K562 (cell line): ENCODE measurements at places on chromosomes 7 and 10.

DNA sequence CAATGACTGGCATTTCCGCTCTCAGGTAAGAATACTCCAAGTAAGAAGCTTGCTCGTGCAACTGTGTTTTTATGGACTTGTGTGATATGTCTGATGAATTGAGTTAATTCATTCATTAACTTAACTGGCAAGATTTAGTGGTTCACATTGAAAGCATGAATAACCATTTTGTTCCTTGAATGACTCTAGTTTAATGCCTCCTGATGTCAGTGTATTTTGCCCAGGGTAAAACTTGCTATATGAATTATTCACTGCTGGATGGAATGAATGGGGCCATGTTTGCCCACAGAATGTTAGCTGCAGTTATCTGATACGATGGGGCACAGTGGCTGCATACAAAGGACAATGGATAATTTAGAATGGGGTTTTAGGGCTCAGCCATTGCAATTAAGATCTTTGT, 124.1 kb downstream of the ZNF365 start:
- no peak for DNase-seq

DNA sequence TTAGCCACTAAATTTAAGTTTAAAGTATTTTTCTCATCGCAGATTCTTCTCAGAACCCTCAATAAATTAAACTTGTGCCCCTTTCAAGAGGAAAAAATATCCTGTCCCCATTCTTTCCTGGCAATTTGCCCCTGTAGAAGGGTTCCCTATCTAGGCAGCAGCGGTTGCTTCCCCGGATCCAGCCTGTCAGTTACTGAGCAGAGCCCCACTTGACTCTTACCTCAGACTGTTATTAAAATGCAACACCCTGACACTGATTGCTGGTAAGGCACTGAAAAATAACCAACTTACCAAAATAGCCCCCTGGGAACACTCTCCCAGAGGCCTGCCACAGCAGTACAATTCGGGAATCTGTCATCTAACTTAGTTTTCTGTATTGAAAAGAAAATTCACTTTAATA, 13.9 kb downstream of the LMTK2 start:
- no peak for DNase-seq

DNA sequence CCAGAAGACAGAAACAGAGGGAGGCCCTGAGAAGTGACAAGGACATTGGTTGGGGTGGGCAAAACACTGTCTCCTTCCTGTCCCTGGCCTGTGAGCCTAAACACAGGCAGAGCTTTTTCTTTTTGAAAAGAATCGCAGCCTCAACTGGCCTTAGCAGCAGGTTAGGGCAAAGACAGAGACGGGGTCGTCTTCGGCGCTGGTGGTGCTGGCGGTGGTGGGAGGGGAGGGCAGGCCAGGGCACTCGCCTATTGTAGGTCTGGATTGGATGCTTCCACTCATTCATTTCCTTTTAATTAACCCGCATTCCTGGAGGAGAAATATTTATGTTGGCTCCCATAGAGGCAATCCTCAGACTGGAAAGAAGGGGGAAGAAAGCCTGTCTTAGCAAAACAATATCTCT, 22.6 kb downstream of the WNT8B start:
- no peak for DNase-seq

- no peak for DNase-seq
Measured at GRCh38 chr7:96016735-96017134, 244.4 kb downstream of the DYNC1I1 start.

DNA sequence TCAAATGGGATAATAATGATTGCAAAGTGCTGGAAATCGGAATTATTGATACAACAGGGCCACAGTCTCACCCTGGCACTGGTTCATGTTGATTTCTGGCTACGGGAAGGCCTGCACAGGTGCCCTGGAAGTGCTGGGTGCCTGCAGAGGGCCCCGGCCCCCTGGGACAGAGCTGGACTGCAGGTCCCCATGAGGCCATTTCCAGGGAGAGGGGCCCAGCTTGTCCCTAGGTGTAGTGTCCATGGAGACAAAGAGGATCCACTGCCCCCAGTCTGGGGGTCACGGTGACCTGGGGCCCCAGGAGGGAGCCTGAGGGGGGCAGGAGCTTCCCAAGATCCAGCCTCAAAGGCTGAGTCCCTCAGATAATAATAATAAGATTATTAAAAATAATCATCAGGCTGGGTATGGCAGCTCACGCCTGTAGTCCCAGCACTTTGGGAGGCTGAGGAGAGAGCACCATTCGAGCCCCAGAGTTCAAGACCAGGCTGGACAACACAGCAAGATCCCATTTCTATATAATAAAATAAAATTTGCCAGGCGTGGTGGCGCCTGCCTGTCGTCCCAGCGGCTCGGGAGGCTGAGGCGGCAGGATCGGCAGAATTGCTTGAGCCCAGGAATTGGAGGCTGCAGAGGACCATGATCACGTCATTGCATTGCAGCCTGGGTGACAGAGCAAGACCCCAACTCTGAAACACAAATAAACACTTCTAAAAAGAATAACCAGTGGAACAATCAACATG, 98.1 kb downstream of the MICALL2 start:
- no peak for DNase-seq
